ENCODE measurements at places on chromosomes 1 and 21.

- peak; percentile 85 for ATAC-seq
Observed at GRCh38 chr1:220786337-220787068, at the start of gene MTARC1. MTARC1 (plus strand) TSS chr1:220786913; CDS start chr1:220786945, 32 bp downstream.

DNA sequence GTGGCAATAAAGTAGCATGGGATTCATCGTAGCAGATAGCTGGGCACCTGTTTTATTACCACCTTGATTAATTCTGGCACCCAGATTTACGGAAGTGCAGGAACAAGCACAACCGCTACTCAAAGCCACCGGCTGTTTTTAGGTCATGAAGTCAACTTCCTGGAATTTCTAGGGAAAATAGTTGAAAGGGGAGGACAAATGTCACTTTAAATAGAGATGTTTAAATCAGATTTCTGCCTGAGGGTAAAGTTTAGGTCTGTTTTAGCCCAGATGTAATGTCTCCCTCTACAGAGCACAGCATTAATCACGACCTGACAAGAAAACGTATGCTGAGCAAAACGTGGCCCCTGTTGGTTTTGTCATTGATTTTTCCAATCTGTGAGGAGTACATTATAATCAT lies 8.0 kb downstream of the ADGRL2 start:
- no peak for ATAC-seq

- ATAC-seq = no peak
Observed at GRCh38 chr1:222665964-222666363, 46.3 kb downstream of the AIDA start.

GRCh38 chr1:219837274-219837993 lies 90.9 kb downstream of the SLC30A10 start:
- peak; percentile 75 for ATAC-seq

- ATAC-seq = no peak
Observed at GRCh38 chr1:83555871-83556270, 443.1 kb downstream of the TTLL7 start.

- ATAC-seq = no peak
Observed at GRCh38 chr21:31576428-31576827, 83.1 kb upstream of the SOD1 start.

DNA sequence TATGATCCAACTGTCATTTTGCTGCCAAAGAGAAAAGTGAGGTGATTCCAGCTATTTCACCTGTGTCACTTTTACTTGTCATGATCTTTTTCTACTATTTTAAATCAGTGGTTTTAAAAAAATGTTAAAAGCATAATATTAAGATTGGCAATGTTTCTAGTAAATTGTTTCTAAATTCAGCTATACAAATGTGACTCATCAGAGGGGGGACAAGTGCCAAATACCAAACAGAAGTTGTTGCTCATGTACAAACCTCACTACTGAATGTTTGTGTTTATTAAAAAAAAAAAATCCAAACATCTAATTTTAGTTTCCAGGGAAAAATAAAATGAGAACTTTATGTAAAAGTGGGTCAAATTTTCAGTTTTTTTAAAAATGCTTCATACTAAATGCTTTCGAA lies 346.2 kb upstream of the SNX7 start:
- no peak for ATAC-seq

DNA sequence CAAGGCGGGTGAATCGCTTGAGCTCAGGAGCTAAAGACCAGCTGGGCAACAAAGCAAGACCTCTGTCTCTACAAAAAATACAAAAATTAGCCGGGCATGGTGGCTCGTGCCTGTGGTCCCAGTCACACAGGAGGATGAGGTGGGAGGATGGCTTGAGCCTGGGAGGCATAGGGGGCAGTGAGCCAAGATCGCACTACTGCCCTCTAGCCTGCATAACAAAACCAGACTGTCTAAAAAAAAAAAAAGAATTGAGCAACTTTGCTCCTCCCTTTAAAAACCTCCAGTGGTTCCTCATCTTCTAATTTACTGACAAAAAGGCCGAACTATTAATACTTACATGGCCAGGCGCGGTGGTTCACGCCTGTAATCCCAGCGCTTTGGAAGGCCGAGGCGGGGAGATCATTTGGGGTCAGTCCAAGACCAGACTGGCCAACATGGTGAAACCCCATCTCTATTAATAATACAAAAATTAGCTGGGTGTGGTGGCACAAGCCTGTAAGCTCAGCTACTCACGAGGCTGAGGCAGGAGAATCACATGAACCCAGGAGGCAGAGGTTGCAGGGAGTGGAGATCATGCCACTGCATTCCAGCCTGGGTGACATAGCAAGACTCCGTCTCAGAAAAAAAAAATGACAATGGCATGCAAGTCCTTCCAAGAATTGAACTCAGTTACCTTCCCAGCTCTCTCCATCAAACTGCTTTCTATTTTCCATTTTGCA lies 4.4 kb downstream of the ACBD3 start:
- ATAC-seq = no peak

DNA sequence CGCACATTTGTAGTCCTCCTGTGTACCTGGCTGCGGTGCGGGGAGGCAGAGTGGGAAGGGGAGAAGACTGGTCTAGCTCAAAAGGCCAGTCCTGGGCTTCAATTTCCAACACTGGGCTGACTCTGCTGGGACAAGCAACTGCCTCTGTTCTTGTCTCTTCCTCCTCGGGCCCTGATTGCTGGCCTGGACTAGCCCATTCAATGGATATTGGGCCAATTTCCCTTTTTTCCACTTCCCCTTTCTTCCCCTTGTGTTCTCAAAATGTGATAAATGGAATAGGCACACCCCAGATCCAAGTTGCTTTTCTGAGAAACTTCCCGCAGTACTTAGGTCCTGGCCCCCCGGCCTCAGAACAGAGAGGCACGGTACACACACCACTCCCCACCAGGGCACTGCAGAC lies 48.2 kb downstream of the SPSB1 start:
- no peak for ATAC-seq

DNA sequence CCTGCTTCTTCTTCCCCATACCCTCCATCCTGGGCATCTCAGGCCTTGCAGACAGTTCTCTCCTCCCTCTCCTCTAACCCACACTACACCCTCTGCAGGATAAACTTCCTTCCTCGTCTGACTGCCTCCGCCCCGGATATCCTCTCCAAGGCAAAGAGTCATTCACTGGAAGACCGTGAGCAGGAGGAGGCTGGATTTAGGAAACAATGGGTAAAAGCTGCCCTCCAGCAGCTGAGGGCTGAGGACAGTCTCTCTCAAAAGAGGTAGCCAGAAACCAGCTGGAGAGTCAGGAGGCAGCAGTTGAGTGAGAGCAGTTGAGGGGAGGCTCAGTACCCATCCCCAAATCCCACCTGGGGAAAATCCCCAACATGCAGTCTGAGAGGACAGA lies 1.4 kb downstream of the CSRP1 start:
- ATAC-seq = peak; percentile 3

GRCh38 chr1:242225767-242226573 lies 227.1 kb upstream of the MAP1LC3C start:
- ATAC-seq = no peak

DNA sequence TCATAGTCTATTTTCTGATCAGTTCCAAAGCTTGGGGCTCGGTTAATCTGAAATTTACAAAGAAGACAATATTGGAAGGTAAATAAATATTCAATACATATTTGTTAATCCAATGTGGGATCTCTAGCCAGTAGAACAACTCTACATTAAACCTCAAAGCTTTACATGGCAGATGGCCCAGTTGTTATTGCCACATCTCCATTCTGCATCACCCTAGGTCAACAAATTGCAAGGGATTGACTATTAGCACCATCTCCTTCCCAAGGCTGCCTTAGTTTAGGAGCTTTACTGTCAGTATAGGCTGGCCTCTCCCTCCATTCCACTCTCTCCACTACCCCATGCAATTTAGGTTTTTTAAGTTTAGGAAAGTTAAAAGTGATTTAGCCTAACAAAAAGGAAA lies 69.7 kb downstream of the TTLL7 start:
- ATAC-seq = no peak

DNA sequence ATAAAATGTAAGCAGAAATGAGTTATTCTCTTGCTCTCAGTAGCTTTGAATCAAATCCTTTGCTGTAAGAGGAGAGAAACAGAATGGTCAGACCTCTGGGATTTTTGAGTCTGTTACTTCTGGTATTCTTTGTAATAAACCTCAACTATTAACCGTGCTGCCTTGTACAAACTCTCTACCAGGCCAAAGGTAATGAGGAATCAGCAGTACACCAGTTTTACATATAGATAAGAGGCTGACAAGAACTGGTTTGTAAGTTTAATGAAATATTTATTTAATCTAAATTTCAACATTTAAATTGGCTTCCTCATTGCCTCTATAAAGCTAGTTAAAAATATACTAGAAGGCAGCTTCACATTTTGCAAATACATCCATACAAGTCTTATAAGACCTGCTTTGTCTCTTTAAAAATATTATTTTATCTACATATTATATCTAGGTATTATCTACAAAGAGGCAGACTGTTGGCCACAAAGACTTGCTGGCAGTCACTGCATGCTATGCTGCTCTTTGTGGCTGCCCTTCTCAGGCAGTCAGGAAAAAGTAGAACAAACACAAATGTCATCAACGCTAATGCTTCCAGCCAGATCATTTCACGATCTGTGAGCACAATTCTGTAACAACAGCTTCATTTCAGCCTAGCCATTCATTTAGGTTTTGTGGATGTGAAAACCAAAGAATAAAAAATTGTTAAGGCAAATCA lies 173.0 kb downstream of the GABPA start:
- no peak for ATAC-seq

DNA sequence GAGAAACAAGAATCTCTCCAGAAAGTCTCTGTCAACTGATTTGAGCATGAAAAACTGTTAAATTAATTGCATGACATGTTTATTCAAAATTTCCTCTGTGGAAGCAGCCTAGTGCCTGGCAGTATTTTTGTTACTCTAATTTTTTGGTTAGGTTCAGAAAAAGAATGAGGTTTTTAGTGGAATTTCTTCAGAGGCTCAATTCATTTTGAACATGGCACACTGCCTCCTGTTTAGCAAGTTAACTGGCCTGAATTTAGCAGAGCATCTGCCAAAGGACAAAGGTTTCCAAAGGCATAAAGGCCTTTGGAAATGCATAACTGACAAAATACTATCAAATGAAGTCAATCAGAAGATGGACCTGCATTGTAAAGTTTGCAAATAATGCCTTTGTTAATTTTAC lies 1326.5 kb downstream of the PLA2G4A start:
- ATAC-seq = no peak

- no peak for ATAC-seq
Observed at GRCh38 chr1:225424562-225425200, 3.2 kb downstream of the LBR start.

- ATAC-seq = peak; percentile 28
Observed at GRCh38 chr1:164617377-164618201, 58.6 kb downstream of the PBX1 start.

GRCh38 chr1:188769181-188769580 lies 1708.5 kb downstream of the BRINP3 start:
- no peak for ATAC-seq

DNA sequence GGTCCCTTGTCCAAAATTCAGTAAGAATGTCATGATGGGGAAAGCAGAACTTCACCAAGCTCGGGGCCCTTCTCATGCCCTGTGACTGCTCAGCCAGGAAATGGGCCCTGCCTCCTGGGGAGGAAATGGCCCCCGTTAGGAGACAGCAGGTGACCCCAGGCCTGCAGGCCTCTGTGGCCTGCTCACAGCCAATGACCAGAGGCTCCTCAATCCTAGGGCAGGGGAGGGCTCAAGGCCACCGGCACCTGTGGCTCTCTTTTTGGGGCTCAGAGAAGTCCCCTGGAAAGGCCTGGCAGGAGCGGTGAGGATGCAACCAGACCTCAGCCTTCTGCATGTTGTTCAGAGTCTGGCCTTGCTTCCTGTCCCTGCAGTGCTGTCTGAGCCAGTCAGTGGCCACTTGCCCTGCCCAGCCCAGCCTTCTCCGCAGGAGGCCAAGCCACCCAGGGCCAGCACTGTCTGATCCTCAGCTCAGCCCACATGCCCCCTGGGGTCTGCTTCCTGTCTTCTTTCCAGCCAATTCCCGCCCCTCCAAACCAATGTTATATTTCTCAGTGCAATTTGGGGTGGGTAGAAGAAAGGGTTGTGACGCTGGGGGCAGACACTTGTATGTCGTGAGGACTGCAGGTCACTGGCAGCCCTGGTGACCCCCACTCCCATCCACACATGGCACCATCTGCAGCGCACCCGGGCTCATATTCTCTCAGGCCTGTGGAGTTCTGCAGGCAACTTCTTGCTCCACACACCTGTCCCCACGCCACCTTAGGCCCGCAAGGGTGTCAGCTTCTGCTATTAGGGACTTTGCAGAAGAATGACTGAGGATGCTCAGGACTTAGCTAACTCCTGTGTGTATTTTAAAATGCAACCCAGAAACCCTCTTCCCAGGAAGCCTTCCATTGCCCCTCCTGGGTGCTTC lies 83.6 kb downstream of the ITPKB start:
- no peak for ATAC-seq

GRCh38 chr1:107862064-107862463 lies 102.9 kb downstream of the VAV3 start:
- no peak for ATAC-seq

- no peak for ATAC-seq
Observed at GRCh38 chr21:39103689-39104088, 79.6 kb downstream of the PSMG1 start.

DNA sequence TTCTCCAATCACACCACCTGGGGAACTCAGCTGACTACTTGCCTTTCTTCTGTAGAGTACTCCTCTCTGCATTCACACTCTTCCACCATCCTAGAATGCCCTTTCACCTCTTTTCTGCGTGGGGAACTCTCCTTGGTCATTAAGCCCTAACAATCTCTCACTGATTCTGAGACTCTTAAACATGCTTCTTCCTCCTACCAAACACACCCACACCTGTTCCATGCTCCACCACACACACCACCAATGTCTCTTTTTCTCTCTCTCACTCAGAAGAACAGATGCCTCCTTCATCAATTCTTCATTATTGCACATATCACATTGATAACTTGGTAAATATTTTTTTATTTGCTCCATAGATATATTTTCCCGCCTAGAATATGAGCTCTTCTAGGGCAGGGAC lies 53.6 kb downstream of the WARS2 start:
- no peak for ATAC-seq

DNA sequence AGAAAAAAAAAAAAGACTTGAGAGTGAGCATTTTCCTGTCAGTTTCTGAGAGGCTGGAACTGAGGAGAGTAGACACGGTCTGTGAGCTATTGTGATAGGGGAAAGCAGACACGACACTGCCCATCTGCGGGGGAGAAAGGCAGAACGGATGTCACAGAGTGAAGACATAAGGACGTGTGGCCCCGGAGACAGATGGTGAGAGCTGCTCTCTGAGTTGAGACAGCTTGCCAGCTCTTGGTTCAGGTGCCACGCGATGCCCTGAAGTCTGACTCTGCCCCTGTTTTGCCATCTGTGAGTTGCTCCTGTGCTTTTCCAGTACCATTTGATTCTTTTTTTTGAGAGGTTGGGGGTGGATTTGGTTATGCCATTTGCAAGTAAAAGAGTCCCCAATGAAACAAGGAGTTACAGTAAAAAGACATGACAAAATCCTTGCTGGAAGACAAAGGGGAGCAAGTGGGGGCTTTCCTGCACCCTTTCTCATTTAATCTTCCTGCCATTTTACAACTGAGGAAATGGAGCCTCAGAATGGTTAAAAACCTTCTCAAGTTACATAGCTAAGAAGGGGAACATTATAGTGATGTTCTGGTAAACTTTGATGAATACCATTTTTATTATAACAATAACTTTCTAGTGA lies 128.9 kb upstream of the DNAH14 start:
- no peak for ATAC-seq

All from motor neuron (in vitro differentiated cells).